Muscle of leg (tissue), 16 donors: ENCODE measurements at places on chromosomes 16 and 17.
A peak's percentile ranks its signal among the peaks of the same experiment; 100 is the strongest.

GRCh38 chr17:69912805-69913204, 162.2 kb upstream of the KCNJ16 start:
- peak; percentile 50 for DNase-seq

- DNase-seq = no peak
Observed at GRCh38 chr16:14608604-14609003, 21.5 kb downstream of the PARN start.

DNA sequence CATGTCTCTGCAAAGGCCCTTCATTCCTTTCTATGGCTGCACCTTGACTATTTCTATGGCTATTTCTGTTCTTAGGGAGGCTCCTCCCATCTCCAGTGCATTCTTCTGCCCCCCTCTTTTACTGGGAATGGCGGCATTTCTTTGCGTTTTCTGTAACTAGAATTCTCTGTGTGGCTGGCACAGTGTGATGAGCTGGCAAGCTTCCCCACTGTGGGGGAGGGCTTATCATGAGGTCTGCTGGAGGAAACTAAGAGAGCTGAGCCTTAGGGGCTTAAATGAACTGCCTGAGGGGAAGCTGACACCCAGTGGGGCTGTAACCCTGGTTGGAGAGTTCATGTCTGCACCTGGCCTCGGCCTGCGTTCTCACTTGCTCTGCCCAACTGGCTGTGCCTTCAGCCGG, 1.5 kb upstream of the CARD14 start:
- no peak for DNase-seq

- DNase-seq = no peak
Observed at GRCh38 chr17:6231886-6232731, 161.9 kb downstream of the WSCD1 start.

GRCh38 chr16:13390093-13390985, 488.9 kb downstream of the SHISA9 start:
- no peak for DNase-seq

DNA sequence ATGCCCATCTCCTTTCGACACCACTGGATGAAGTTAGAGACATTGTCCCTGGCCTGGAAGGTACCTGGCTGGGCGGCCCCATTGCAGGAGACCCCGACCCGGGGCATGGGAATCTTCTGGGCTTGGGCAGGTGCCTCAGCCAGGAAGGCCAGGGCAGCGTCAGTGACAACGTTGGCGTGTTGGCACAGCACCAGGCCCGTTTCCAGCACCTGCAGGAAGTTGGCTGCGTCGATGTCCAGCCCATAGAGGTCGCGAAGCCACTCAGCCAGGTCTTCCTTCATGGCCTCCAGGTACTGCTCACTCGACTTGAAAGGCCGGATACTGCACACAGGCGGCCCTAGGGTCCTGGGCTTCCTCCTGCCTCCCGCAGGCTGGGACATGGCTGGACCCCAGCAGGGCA, 568 bp downstream of the GAS2L2 start:
- no peak for DNase-seq

DNA sequence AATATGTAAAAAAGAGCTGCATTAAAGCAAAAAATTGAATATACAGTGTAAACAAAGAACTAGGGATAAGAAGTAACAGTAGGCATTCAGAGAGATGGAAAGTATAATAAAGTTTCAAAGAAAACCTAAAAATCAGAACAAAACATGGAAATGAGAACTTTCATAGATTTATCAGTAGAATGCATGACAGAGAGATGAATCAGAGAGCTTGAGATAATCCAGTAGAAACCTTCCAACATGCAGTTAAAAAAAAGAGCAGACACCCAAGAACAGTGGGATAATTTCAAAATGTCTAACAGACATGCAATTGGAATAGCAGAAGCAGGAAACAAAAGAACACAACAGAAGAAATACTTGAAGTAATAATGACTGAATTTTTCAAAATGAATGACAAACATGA, 1384.2 kb downstream of the CDH11 start:
- no peak for DNase-seq

GRCh38 chr17:18141210-18141803, 32.8 kb downstream of the MYO15A start:
- DNase-seq = peak; percentile 70
